ENCODE measurements at places on chromosomes 7 and 10.

- DNase-seq, result peak; percentile 31
These were observed 24.0 kb downstream of the CCSER2 start for GRCh38 chr10:84352251-84352842.

GRCh38 chr7:17422966-17423365 lies 124.5 kb downstream of the AHR start:
- DNase-seq, result no peak

DNA sequence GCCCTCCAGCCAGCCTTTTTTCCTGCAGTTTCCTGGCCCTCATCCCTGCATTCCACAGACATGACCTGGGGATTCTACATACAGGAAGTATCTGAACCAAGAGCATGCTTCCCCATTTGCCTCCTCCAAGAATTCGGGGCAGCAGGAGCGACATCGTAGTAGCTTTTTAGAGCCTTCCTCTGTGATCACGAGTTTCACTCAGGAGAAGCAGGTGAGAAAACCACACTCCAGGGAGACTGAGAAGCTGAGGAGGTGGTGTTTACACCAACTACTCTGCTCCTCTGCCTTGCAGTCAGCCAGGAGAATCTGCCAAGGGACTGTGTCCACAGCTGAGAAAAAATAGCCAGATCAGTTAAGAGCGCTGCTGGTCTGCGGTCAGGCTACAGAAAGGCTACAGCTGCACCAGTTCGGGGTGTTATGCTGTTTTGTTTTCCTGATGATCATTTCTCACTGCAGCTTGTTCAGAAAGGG lies 54.1 kb downstream of the HSPA12A start:
- peak; percentile 24 for DNase-seq

- no peak for DNase-seq
These were observed 19.2 kb downstream of the BTBD16 start for GRCh38 chr10:122290334-122290733.

GRCh38 chr10:124060148-124060720 lies 33.2 kb downstream of the CHST15 start:
- DNase-seq, result no peak

DNA sequence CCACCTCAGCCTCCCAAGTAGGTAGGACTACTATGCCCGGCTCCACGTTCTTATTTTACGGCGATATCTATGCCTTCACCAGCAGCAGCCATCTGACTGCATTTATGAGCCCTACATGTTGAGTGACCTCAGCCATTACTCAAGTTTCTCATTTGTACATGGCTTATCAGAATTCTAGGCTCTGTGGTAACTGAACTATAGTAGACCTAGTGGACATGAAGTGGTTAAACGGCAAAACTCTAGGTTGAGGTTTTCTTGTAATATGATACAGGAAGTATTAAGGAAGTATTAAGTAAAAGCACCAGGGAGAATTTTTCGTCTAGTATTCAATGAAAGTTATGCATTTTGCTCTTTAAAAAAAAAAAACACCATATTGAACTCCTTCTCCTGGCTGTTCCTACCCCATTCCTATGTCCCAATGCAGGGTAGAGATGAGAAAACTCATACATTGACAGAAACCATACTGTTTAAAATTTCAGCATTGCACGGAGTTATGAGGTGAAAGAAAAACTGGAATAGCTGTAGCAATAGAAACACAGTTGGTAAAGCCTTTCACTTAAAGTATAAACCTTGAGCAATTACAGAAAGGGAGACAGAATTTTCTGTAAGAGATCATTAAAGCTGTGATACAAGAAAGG lies 39.8 kb upstream of the EPC1 start:
- no peak for DNase-seq

GRCh38 chr7:128427289-128427891 lies 17.6 kb upstream of the IMPDH1 start:
- peak; percentile 60 for DNase-seq

- DNase-seq, result peak; percentile 35
These were observed 247.8 kb upstream of the IGFBP3 start for GRCh38 chr7:46168671-46169383.

DNA sequence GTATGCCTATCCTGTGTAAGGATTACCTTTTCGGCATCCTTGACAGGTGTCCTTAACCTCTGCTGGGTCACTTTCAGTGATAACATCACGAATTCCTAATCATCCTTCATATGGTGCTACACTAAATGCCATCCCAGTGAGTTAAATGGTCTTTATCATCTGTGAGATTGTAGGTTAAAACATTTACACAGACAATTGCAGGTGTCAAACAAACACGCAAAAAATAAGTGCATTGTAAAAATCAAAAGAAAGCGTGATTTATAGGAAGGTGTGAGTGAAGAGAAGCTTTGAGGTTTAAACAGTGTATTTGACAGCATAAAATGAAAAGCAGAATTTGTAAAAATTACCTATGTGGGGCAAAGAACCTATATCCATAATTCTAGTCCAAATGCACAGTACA lies 111.5 kb upstream of the IFRD1 start:
- DNase-seq, result no peak

DNA sequence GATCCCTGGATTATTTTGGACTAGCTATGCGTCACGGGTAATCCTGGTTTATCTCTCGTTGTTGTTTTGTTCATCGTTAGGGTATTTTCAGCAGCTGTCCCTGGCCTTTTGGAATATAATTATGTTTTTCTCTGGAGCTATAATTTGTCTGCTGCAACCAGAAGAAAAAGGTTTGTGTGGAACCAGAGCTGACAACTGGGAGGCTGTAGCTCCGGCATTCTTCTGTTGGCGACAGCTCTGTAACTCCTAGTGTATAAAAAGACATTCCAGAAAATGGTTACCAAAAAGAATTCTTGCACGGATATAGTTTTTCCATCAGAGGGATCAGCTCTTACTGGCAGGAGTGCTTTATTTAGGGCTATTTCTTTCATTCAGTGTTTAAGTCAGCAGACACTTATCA lies 130.9 kb upstream of the PRR15 start:
- DNase-seq, result no peak

GRCh38 chr10:101007915-101008822 lies 8.6 kb downstream of the LZTS2 start:
- no peak for DNase-seq

DNA sequence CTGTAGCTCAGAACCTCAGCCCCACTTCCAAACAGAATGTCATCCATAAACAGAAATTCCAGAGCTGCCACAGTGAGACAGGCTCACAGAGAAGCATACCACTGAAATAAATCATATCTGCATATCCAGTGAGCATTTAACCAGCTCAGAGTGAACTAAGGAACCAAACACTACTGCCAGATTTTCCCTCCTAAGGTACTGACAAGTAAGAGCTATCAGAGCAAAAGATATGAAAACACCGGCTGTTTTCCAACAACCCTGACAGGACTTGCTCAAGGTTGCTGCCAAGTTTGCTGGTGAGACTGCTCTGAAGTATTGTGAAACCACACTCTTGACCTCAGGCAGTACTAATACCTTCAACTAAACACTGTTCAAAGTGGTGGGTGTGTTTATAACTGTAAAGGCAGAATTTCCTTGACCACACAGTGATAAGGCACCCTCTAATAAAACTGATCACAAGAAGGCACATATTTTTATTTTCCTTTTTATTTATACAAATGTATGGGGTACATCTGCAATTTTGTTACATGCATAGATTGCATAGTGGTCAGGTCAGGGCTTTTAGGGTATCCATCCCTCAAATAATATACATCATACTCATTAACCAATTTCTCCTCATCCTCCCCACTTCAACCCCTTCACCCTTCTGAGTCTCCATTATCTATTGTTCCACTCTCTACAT lies 18.3 kb downstream of the SGMS1 start:
- DNase-seq, result peak; percentile 86

GRCh38 chr7:94392393-94392786 lies 2.3 kb upstream of the COL1A2 start:
- no peak for DNase-seq

DNA sequence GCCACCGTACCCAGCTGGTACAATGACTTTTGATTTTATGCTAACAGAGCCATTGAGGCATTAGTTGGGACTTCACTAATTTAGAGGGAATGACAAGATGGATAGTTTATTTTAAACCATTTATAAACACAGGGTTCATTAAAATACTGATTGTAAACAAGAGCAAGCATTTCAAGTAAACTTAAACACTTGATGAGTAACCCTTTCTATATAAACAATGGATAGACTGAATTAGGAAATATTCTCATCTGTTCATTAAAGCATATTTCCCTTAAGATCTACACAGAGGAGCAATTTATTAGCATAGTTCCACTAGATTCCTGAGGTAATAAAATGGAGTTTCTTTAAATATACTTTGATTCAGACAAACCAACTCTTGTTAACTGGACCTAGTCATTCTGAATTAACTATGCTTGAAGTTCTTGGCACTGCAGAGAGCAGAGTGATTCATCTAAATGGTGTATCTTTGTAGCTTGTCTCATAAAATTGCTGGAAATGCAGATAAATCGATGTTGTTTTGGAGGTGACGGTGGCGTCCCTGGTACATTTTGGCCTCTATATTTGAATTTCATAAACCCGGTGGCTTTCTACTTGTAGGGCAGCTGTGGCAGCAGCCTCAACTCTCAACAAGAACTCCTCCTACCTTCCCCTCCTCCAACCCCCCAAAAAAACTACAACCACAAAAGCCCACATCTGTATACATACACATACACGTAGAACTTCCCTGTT lies 15.4 kb upstream of the VDAC2 start:
- DNase-seq, result no peak

GRCh38 chr7:88402529-88402928 lies 95.8 kb upstream of the STEAP4 start:
- DNase-seq, result no peak

GRCh38 chr10:87646192-87646909 lies 13.3 kb upstream of the PAPSS2 start:
- no peak for DNase-seq

GRCh38 chr10:24723788-24724380 lies at the start of gene ARHGAP21:
Gene ARHGAP21, minus strand, starts transcription at chr10:24723887. Its CDS starts 1,988 bp downstream, at chr10:24721899.
- DNase-seq, result peak; percentile 44

DNA sequence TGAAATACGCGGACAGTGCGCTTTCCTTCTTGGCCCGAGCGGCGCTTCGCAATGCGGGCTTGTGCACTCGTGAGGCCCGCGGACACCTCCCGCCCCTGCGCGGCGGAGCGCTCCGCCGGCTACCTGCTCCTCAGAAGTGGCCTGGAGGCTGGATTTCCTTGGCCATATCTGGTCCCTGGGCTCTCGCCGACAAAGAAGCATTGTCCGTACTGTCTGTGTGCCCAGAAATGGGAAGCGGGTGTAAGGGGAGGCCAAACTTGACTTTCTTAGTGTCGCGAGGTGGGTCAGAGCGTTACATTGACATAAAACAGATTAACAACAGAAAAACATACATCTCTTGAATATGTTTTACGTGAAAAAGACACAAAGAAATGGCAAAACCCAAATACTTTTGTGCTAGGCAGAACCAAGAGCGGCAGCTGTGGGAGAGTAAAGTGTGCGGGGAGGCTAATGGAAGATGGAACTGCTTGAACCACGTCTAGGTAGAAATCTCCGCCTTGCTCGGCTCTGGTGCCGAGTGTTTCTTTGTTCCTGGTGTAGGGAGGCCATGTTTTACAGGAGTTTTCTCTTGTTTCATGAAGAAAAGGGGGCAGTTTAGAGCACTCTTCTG lies 1.4 kb downstream of the LANCL2 start:
- DNase-seq, result no peak

DNA sequence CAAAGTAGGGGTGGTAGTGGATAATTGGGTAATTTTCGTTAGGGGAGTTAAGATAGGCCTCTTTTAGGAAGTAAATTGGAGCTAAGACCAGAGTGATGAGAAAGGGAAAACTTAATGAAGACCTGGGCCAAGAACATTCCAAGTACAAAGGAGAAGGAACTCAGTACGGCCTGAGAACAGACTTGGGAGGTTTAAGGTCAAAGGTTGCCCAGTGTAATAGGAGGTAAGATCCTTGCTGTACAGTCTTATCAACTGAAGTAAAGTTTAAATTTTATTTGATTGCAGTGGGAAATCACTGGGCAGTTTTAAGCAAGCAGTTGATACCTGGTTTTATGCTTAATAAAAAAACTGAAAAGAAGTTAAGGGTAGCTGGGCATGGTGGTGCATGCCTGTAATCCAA lies 76.4 kb downstream of the MPLKIP start:
- no peak for DNase-seq

DNA sequence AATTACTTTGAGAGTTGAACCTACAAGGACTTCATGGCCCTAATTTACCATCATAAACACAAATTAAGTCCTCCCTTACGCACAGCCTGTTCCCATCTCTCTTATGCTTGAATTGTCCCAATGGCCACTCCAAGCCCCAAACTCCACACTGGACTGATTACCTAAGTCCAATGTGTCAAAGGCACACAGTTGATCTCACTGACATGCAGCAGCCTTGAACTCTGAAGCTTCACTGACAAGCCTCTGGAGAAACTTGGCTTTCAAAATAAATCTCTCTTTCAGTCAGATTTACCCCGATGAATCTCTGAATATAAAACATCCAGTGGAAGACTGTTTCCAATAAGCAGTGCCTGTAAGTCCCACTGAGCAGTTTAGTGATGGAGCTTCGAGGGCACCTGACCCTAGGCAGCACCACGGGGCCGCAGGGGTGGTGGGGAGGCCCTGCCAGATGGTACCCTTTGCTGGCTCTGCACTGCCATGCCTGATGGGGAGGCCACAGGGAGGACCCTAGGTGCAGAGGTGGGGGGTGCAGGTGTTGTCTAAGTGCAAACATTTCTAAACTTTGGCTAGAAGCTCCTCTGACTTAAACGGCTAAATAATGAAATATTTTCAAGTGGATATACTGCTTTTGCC lies 3.3 kb upstream of the MAT1A start:
- no peak for DNase-seq

- DNase-seq, result no peak
These were observed at the start of gene DENND2A for GRCh38 chr7:140640727-140641523. Gene DENND2A, minus strand, starts transcription at chr7:140640813. Its CDS starts 38,416 bp downstream, at chr7:140602397.

DNA sequence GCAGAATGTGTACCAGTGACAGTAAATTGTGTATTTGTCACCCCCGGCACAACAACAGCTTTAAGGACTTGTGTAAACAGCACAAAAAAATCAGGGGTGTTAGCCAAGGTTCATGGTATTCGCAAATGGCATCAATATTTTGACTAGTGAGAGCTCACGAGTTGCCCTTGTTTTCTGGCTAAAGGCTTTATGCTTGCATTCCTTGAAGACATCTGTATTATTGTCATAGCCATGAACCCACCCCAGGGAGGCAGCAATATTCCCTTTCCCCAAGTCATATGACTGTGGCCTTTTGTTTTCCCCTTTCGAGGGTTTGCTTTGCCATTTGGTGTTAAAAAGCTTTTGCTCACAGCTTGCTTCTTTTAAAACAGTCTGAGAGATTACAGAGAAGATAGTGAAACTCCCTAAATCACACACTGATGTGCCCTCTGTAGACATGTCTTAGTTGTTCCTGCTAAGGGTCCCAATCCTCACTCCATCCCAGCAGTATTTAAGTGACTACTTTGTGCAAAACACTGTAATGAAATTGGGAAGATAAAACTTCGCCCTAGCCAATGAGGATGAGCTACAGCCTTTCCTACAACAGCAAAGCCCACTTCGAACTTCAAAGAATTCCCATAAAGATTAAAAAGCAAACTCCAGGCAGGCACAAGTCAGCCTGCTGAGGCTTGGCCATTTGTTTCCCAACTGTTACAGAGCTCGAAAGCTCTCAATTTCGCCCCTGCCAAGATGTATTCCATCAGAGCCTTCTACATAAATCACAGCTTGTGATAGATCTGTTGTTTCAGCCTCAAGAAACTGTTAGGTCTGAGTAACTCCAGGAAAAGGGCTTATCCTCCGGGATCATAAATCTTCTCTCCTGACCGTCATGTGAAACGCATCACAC lies 172.3 kb downstream of the ADAM12 start:
- DNase-seq, result no peak

- no peak for DNase-seq
These were observed 8.6 kb upstream of the SUN1 start for GRCh38 chr7:823649-824048.

Measured in RCC 7860 (cell line).